ENCODE measurements at places on chromosomes 3 and 15.
A peak's percentile ranks its signal among the peaks of the same experiment; 100 is the strongest.

DNA sequence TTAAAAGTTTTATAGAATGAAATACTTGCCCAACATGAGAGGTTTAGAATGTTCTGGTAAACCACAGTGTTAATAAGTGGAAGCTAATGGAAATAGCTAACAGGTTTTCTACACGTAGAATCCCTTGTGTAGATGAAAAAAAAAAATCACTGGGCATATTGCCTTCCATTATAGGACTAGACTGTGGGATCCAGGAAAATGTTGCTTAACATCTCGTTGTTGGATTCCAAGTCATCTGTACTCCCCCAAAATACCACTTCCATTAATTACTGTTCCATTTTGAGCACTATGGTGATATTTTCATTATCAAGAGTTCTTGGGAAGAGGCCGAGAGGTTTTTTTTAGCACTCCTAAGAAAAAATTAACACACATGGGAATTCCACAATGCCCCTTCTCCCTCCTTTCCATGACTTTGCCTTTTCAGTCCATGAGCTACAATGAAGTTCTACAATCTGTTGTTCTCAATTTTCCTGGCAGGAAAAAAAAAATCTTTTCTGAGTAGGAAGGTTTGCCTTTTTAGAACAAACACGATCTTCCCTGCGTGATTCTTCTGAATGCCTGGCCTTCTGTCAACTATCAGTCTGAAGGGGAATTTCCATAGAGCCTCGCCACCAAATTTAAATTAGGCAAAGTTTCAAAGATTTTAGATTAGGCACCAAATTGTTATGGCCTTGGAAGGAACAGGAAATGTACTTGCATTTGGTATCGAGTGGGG is 74.4 kb upstream of the CTDSPL start:
- DNase-seq = no peak

GRCh38 chr15:57333487-57333886 is 42.8 kb upstream of the CGNL1 start:
- DNase-seq = peak; percentile 53

DNA sequence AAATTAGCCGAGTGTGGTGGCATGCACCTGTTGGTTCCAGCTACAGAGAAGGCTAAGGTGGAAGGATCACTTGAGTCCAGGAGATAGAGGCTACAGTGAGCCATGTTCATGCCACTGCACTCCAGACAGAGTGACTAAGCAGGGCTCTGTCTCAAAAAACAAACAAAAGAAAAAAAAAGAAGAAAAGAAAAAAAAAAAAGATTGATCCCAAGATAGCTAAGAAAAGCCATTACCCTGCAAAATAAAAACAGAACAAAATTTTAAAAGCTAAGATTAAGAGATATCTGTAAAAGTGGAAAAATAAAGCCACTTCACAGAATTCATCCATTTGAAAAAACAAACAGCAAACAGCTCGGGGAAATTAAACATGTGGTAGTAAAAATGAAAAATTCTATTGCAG is 23.8 kb downstream of the LRRC2 start:
- DNase-seq = no peak

DNA sequence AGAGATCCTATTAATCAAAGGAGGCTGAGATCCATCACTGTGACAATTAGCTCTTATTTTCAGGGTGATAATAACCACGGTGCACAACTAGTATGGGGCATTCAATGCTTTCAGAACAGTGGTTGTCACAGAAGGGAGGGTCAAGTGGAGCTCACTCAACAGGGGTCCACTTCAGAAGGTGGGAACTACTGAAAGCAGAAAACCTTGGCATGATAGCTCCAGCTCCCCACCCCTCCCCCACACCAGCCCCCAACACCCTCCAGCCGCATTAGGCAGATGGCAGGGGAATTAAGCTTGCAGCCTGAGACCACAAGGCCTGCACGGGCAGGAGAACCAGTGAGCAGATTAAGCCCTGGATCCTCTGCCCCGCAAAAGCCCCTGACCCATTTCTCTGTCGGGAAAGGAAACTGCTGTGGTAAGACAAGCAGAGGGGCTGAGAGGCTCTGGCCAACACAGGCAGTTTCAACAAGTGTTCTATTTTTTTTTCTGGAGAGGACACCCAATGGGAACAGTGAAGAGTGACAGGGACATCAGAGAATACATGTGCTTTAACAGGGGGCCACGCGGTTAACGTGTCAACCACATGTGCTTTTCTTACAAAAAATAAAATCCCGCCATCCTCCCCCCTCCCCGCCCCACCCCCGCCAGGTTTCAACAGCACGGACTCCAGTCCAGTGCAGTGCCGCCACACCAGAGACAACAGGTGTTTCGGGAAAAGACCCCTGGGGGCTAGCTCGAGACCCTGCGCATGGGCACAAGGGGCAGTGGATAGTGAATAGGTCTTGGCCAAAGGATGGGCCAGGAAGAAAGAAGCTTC is 997 bp downstream of the FYCO1 start:
- DNase-seq = no peak

DNA sequence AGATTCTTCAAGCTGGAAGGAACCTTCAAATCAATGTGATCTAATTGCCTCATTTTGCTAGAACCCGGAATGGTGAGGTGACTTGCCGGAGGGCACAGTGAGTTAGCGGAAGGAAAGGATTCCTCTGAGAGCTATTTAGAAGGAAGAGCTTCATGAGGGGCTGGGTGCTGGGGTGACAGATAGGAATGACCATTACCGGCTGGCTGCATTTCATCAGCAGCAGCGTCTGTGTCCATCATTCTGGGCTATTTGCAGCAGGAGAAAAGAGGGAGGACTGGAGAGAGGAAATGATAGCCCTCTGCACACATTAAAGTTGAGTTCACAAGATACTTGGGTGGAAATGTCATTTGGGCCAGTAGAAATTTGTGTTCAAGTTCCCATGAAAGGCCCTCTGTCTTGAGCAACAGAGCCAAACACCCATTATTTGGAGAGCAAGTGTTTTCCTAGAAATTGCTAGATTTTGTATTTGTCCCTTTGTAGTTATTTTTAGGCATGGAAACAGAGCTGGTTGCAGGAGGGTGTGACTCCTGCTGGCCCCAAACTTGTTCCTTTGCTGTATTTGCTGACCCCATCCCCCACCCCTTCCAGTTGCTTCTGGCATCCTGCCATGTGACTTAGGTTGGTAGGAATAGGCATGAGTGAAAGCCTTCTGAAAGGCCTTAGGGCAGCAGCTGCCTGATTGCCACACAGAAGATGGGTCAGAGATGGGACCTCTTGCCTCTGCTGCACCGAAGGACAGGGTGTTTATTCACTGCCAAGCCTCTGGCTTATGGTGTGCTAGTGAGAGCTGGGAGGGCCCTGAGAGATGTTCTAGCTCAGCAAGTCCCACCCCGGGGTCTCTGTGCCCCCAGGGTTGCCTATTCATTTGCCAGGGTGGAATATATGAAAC is 87.5 kb upstream of the PLXNA1 start:
- no peak for DNase-seq

- no peak for DNase-seq
These were observed 92.3 kb downstream of the MAGI1 start for GRCh38 chr3:65946438-65946837.

- DNase-seq = no peak
These were observed 5.1 kb downstream of the LINGO1 start for GRCh38 chr15:77627581-77627980.

DNA sequence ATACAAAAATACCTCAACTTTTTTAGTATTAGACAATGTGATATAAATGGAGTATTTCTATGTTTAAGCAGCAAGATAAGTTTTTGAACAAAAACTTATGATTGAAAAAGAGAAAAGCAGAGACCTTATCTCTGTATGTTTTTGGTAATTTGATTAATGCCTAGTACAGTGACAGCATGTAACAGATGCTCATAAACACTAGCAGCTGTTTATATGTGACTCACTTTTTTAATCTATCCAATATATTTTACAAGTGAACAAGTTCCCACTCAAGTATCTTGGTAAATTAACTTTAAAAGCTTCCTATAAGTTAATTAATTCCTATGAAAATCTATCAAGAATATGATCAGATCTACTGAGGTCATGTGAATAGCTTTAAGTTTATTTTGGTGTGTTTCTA is 55.1 kb downstream of the NGLY1 start:
- DNase-seq = no peak

All from fibroblast of skin of abdomen (primary cell).